NCI-H1417 (cell line): ENCODE measurements at places on chromosomes 13 and 19.

GRCh38 chr13:38496917-38497316 lies 147.3 kb downstream of the UFM1 start:
- DNase-seq: no peak

GRCh38 chr13:33004511-33004910 lies 11.7 kb upstream of the KL start:
- no peak for DNase-seq

DNA sequence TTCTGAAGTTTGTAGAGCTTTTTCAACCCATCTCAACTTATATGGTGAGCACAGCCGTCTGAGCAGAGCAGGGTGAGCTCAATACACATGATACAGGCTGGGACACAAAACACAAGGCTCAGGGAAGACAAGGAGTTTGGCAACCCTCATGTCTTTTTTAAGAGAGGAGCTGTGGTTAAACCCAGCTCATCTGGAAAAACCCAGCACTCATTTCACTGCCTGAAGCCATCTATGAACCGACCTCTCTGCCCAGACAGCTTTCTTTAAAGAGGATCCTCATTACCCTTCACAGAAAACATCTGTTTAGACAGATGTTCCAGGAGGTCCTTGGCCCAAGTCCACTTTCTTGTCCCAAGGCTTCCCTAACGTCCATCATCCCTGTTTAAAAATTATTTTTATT lies 170.0 kb upstream of the TSHZ3 start:
- DNase-seq: no peak

DNA sequence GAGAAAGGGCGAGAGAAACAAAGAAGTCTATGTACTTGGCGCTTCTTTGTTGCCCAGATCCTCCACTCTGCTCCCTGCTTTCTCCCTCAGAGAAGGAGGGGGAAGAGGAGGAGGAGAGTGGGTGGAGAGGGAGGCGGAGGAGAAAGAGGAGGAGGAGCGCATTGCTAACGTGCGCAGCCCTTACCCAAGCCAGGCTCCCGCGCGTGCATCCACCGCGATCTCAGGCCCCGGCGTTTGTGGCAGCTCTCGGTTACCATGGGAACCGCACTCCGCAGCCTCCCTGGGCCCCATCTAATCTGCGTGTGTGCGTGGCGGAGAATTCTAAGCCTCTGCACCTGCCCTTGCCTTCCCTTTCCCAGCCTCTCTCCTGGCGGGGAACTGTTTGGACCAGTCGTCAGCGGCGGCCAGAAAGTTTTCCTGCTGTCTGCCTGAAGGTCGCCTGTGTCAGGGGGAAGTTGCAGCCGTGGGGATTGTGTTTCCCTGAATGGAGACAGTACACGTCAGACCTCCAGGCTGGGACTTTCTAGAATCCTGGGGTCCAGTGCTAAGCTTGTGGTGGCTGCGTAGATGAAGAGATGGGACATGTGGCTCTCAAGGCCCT lies at the start of gene ERICH6B:
ERICH6B (minus strand) TSS at position 239 of the 601 bp plus-strand sequence. CDS start 18,734 bp downstream, outside the sequence.
- DNase-seq: peak; percentile 82

- DNase-seq: no peak
Observed at GRCh38 chr13:52846567-52847321, 1.7 kb downstream of the PCDH8 start.

DNA sequence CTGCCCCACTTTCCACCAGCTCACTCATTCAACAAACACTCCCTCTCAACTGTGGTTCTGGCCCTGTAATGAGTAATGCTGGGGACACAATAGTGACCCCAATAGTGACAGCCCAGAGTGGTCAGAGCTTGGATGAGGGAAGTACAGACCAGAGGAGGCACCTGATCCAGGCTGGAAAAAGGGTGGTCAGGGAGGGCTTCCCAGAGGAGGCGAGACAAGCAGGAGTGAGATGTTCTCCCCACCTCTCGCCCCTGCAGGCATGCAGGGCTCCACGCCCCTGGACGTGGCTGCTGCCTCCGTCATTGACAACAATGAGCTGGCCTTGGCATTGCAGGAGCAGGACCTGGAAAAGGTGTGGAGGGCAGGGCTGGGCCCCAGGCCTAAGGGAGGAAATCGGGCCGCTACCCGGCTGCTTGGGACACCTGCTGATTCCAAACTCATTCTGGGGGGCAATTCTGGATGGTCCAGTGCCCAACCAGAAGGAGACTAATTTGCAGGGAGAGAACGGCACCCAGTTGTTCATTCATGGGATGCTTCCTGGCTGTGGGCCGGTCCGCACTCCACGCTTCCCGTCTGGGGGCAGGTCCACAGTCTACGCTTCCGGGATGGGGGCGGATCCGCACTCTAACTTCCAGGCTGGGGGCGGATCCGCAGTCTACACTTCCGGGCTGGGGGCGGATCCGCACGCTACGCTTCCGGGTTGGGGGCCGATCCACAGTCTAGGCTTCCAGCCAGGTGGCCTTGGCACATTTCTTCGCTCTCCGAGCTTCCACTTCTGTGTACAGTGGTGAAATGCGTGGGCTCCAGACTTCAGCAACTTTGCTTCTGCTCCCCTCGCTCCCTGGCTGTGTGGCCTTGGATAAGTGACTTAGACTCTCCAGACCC lies 63.4 kb downstream of the RYR1 start:
- no peak for DNase-seq

GRCh38 chr19:49398001-49398615 lies 10.1 kb downstream of the KASH5 start:
- DNase-seq: no peak

GRCh38 chr19:18601875-18602274 lies 4.7 kb downstream of the CRLF1 start:
- DNase-seq: no peak

GRCh38 chr13:47572375-47572774 lies 428.7 kb downstream of the SUCLA2 start:
- no peak for DNase-seq

DNA sequence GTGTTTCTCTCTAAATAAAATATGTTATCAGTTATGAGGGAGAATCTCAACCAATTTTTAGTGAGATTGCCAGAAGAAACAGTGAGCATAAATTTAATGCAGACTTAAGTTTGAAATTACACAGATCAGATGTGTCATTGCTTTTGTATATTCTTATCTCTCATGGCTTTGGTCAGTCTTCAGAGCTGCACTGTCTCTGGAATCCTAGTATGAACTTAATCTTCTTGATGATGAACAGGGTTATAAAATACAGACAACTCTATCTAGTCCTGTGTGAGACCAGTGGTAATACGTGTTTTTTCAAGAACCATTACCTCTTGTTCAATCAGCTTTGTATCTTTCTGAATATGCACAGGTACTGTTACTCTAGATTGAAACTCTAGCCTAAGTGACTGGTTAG lies 528.0 kb downstream of the DACH1 start:
- DNase-seq: no peak

GRCh38 chr13:30983431-30983830 lies 51.0 kb downstream of the TEX26 start:
- DNase-seq: no peak

DNA sequence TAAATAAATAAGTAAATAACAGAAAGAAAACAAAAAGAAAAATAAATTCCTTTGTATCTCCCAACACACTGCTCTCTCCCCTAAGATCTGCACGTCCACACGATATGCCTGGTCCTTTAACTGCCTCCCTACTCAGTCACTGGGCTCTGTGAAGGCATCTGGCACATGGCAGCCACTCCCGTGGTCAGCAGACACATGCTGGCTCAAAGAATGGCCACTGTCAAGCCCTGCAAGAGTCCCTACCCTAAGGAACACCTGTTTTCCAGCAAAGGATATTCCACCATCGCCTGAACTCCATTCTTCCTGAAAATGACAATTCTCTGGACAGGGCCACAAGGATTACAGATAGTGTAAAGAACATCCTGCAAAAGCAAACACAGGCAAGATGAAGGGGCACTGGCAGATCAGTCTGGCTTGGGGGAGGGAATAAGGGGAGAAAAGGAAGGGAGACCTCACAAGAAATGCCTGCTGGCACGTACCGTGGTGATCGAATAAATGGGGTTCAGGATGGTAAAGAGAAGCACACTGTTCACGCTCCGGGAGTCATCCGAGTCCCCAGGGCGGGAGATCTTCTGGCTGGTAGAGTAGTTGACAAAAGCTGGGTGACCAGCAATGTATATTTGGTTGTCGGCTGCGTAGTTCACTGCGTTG lies 4.3 kb downstream of the HNRNPL start:
- no peak for DNase-seq

- no peak for DNase-seq
Observed at GRCh38 chr19:37519890-37520289, 13.2 kb downstream of the ZNF793 start.

DNA sequence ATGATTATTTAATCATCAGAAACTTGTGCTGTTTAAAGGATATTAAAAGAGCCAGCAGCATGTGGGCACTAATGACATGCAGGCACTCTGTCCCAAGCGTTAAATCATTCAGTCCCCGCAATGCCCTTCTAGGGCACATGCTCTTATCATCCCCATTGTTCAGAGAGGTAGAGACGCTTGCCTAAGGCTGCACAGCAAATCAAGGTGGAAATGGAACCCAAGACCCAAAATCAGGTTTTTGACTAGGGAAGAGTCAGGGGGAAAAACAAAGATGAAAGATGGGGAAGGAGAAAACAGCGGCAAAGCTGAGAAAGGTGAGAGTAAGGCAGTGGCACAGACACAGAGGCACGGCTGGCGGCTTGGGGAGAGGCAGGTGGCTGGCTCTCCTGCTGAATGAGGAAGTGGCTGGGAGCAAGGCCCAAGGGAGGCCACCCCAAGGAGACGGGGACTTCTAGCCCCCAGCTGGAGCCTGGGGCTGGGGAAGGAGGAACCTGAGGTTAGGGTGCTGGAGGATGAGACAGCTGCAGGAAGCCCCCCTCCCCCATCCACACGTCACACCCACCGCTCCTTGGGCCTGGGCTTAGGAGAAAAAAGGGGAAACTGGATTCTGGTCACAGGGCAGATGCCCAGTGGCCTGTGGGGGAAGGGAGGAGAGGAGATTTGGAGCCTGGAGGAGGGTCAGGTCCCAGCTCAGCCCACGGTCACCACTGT lies 1.0 kb upstream of the TYROBP start:
- DNase-seq: no peak

DNA sequence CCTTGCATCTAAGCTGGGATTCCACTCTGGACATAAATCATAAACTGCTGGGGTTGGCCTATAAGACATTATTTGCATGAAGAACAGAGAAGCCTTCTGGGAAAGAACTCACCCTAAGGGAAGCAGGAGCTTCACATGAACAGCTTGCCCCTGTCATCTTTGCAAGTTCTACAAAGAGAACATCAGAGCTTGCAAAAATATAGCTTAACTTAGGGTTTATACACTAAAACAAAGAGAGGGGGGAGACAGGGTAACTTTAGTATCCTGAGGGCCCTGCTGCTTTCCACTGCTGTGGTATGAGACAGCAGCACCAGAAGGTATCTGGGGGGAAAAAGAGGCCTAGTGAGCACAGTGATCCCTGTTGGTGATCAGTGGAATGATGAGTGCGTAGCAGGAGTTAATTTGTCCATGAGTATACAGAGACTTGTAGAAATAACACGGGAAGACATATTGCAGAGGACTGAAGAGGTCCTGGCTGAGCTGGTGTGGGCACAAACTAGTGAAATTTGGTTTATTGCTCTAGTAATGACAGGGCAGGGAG lies 116.1 kb upstream of the TSC22D1 start:
- no peak for DNase-seq

DNA sequence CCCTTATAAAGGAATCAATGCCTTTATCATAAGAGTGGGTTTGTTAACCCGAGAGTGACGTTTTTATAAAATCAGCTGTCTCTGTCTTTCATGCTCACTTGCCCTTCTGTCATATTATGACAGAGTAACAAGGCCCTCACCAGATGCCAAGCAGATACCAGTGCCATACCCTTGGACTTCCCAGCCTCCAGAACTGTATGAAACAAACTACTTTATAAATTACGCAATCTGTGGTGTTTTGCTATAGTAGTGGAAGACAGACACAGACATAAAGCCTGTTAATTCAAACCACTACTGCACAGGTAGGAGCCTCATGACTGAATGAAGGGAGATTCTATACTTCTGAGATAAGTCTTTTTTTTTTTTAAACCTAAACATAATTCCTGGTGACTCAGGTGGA lies 4.6 kb downstream of the VN1R1 start:
- no peak for DNase-seq

- no peak for DNase-seq
Observed at GRCh38 chr13:73449252-73449651, 390.4 kb downstream of the KLF5 start.

DNA sequence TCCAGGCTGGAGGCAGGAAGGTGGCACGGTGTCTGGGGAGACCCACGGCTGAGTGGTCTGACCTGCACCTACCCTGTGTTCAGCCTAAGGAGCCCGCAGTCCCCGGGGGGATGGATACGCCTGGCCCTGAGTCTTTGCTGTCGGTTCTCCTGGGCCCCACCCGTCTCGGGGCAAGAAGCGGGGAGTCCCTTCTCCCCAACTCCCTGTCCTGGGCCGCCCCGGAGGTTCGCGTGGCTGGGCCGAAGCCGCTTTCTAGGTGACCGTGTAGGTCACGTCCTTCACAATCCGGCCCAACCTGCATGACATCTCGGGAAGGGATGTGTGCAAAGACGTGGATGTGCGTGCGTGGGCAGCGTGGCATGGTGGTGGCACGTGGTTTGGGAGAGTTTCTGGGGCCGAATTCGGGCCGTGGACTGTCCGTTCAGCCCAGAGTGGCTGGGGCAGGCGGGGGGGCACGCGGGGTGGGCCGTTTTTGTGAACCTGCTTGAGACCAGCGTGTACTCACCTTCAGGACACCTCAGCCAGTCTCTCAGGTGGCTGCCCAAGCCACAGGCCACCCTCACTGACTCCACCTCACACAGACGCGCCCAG lies 103.3 kb downstream of the PTPRS start:
- DNase-seq: no peak

GRCh38 chr13:41148419-41149283 lies 16.0 kb upstream of the KBTBD6 start:
- no peak for DNase-seq

DNA sequence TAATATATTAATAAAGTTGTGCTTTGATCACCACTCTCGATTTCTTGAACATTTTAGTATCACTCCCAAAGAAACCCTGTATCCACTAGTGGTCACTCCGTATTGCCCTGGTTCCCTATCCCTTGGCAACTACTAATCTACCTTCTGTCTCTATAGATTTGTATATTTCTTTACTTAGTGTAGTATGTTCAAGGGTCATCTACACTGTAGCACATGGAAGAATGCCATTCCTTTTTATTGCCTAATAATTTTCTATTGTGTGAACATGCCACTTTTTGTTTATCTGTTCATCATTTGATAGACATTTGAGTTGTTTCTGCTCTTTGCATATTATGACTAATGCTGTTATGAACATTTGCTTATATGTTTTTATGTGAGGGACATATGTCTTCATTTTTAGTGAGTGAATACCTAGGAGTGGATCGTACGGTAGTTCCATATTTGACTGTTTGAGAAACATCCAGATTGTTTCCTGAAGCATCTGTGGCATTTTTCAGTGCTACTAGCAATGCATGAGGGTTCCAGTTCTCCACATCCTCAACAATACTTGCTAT lies 254.0 kb downstream of the GPC6 start:
- DNase-seq: no peak

DNA sequence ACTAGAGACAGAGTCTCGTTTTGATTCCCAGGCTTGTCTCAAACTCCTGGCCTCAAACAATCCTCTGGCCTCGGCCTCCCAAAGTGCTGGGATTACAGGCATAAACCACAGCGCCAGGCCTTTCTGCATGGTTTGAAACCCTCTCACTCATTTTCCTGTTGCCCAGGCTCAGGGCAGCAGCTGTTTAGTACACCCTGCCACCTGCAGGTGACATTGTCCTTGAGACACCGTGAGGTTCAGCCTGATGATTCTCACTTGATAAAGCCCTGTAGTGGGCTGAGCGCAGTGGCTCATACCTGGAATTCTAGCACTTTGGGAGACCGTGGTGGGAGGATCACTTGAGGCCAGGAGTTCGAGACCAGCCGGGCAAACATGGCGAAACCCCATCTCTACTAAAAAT lies 12.5 kb downstream of the IL12RB1 start:
- DNase-seq: no peak

GRCh38 chr13:94366677-94367076 lies 112.8 kb downstream of the DCT start:
- DNase-seq: no peak
